ENCODE measurements at places on chromosomes 7 and 10.
A peak's percentile ranks its signal among the peaks of the same experiment; 100 is the strongest.

GRCh38 chr10:12434277-12434676 lies 84.9 kb downstream of the CAMK1D start:
- H3K27ac ChIP-seq = no peak overlapping the region
- H3K4me1 ChIP-seq = peaks cover 18% of the 10 kb centered on the region
- no peaks in the 10 kb centered on the region for H3K36me3 ChIP-seq

DNA sequence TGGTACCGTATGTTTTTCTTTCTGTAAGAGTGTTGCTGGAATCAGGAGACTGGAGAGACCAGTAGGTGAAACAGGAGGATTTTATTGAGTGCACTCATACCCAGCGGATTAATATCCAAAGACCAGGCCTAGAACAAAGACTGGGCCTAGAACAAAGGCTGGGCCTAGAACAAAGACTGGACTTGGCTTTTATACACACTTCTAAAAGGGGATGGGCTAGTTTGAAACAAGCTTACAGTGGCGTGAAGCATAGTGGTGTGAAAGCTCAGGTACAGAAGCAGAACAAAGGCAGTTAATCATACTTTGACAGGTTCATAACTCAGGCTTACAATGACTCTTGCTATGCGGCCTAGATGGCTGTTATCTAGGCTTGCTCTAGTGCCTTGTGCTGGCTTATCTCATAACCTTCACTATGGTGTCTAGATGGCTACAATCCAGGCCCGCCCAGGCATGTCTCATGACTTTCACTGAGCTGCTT lies 67.7 kb downstream of the TRIM24 start:
- no peaks in the 10 kb centered on the region for H3K4me1 ChIP-seq
- H3K27ac ChIP-seq = peak overlapping the region; percentile 57
- H3K36me3 ChIP-seq = peaks cover 20% of the 10 kb centered on the region

DNA sequence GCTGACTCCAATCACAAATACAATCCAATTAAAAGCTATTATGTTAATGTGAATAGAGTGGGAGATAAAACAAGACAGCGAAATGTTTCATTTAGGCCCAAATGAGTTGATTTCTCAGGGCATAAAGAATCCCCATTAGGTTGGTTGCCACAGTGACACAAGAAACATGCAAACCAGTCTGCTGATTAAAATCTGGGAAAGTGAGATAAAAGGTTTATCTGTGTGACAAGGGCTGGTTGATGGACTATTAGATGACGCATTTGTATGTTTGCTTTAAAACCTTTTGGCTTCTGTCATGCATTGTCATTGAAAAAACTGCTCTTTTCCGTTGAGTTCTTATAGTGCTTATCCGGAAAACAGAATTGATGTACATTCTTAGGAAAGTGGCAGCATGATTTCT lies 658.2 kb downstream of the GATA3 start:
- no peak for DNase-seq
- no peak overlapping the region for H3K27ac ChIP-seq
- H3K27me3 ChIP-seq = no peaks in the 10 kb centered on the region
- H3K4me3 ChIP-seq = no peak overlapping the region
- no peaks in the 10 kb centered on the region for H3K36me3 ChIP-seq

DNA sequence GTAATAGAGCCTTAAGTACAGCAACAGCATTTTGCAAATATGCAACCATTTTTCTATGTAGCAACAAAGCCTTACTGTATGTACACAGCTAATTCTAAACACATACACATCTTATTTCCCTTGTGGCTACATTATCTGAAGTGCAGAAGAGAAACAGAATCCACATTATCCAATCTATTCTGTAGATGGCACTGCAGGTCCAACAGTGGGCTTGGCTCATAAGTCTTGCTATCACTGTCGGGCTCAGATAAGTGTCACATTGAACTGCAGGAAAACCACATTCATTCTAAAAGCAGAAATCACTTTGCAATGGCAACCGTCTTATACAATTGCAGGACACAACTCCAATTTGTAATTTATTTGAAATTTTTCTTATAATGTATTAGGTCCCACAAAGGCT lies 109.8 kb upstream of the NOBOX start:
- H3K4me1 ChIP-seq = peaks cover 20% of the 10 kb centered on the region
- no peaks in the 10 kb centered on the region for H3K27me3 ChIP-seq
- H3K4me3 ChIP-seq = no peak overlapping the region
- no peaks in the 10 kb centered on the region for H3K36me3 ChIP-seq
- no peak overlapping the region for H3K27ac ChIP-seq
- DNase-seq = no peak

GRCh38 chr10:88182601-88182930 lies 319.1 kb downstream of the PTEN start:
- H3K36me3 ChIP-seq = peaks cover under 1% of the 10 kb centered on the region
- H3K27me3 ChIP-seq = no peaks in the 10 kb centered on the region
- H3K4me1 ChIP-seq = no peaks in the 10 kb centered on the region
- no peak for DNase-seq
- no peak overlapping the region for H3K4me3 ChIP-seq

DNA sequence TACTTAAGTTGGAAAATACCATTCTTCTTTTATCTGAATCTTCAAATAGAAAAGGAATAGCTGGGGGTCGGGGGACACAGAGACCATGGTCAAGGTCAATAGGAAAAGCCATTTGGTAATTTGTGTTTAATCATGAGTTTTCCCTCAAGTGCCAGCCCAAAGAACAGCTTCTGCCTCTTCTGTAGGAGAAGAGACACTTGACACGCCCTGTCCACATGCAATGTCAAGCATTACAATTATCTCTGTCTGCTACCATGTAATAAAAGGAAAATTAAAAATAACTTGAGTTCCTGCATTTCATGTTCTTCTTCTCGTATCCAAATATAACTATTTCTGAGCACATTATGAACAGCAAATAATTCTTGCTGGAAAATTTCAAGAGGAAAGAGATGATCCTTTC lies 241.7 kb downstream of the IPMK start:
- DNase-seq = no peak
- peaks cover 6% of the 10 kb centered on the region for H3K36me3 ChIP-seq
- H3K4me3 ChIP-seq = no peak overlapping the region
- H3K4me1 ChIP-seq = no peaks in the 10 kb centered on the region
- H3K27me3 ChIP-seq = no peaks in the 10 kb centered on the region

- no peaks in the 10 kb centered on the region for H3K27me3 ChIP-seq
- no peaks in the 10 kb centered on the region for H3K36me3 ChIP-seq
- H3K4me1 ChIP-seq = no peaks in the 10 kb centered on the region
Observed at GRCh38 chr10:87000491-87000890, 19.6 kb upstream of the FAM25A start.

DNA sequence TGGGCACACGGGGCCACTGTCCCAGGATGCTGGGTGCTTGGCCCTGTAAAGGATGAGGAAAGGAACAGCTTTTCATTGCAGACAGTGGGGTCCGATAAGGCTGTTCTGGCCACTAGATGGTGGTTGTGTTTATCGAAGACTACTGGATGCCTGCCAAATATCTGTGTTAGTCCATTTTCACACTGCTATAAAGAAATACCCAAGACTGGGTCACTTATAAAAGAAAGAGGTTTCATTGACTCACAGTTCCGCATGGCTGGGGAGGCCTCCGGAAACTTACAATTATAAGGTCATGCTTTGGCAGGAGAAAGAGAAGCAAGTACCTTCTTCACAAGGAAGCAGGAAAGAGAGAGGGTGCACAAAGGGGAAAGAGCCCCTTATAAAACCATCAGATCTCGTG lies 32.2 kb upstream of the GARS1 start:
- H3K4me1 ChIP-seq = peaks cover 7% of the 10 kb centered on the region
- H3K36me3 ChIP-seq = no peaks in the 10 kb centered on the region
- H3K27me3 ChIP-seq = no peaks in the 10 kb centered on the region
- no peak for DNase-seq

DNA sequence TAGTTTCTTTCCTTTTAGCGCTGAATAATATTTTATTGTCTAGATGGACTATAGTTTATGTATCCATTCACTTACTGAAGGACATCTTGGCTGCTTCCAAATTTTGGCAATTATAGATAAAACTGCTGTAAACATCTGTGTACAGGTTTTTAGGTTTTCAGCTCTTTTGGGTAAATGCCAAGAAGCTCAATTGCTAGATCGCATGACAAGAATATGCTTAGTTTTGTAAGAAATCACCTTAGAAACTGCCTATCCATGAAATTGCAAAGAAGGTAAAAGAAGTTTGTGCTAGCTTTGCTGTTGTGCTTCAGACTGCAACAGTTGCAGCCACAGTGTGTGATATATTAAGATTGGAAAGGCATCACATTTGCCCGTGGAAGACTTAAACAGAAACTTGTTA lies 103.2 kb upstream of the TNS3 start:
- H3K4me1 ChIP-seq = no peaks in the 10 kb centered on the region
- no peak overlapping the region for H3K27ac ChIP-seq
- H3K4me3 ChIP-seq = no peak overlapping the region

DNA sequence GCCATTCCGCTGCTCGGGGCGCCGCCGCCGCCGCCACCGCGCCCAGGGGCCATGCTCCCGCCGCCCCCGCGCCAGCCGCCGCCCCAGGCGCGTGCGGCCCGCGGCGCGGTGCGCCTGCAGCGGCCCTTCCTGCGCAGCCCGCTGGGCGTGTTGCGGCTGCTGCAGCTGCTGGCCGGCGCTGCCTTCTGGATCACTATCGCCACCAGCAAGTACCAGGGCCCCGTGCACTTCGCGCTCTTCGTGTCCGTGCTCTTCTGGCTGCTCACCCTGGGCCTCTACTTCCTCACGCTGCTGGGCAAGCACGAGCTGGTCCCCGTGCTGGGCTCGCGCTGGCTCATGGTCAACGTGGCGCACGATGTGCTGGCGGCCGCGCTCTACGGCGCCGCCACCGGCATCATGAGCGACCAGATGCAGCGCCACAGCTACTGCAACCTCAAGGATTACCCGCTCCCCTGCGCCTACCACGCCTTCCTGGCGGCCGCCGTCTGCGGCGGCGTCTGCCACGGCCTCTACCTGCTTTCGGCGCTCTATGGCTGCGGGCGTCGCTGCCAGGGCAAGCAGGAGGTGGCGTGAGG lies 383 bp downstream of the MARVELD1 start:
- H3K4me3 ChIP-seq = peak overlapping the region; percentile 98
- no peaks in the 10 kb centered on the region for H3K36me3 ChIP-seq
- DNase-seq = peak; percentile 73
- peaks cover 16% of the 10 kb centered on the region for H3K27me3 ChIP-seq
- peak overlapping the region; percentile 96 for H3K27ac ChIP-seq
- H3K4me1 ChIP-seq = peaks cover 9% of the 10 kb centered on the region

DNA sequence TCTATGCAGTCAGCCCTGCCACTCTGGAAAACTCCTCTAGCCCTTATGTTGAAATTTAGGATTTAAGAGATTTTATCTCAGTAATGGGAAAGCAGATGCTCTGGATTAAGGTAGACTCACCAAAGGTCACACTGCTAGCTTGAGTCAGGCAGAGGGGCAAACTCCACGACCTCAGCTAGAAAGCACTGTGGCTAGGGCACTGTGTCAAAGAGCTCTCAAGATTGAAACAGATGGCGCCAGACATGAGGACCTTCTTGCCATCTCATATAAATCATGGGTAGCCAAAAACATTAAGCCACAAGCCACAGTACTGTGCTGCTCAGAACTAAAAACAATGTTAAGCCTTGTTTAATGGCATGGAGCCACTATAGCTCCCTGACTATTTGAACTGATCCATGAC lies 188.7 kb downstream of the DNAJC1 start:
- no peaks in the 10 kb centered on the region for H3K36me3 ChIP-seq
- H3K27me3 ChIP-seq = no peaks in the 10 kb centered on the region
- H3K4me3 ChIP-seq = no peak overlapping the region

DNA sequence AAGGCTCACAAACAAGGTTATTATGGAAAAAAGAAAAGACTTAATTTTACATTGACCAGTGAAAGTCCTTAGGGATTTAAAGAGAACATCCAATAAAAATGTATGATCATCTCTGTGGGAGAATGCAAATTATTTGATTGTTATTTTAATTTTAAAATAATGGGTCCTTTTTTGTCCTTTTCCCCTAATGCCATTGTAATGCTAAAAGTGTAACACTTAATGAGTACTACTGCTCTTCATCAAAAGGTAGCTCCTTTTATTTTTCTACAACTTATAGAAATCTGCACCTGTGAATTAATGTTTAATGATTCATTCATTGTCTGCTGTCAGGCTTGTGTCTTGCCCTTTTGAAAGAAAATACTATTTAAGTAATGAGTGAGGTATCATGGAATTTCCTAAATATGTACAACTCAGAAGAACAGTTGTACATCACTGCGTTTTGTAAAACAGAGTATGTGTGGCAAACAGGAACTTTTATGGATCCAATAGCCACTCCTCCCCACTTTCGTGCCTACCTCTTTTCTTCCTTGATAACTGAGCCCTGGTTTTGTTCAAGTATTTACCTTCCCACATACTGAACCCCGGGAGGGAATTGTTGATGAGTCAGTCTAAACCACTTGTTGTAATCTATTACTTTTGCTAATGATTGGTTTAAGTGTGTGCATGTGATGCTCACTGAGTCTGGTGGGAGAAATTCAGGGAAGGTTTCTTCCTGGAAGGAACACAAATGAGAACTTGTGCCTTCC lies 19.9 kb upstream of the TRUB1 start:
- H3K36me3 ChIP-seq = no peaks in the 10 kb centered on the region
- no peak overlapping the region for H3K4me3 ChIP-seq
- H3K27me3 ChIP-seq = no peaks in the 10 kb centered on the region
- H3K4me1 ChIP-seq = peaks cover 10% of the 10 kb centered on the region
- DNase-seq = no peak

- no peak overlapping the region for H3K27ac ChIP-seq
- H3K36me3 ChIP-seq = no peaks in the 10 kb centered on the region
- H3K27me3 ChIP-seq = peaks cover 11% of the 10 kb centered on the region
- DNase-seq = no peak
- no peak overlapping the region for H3K4me3 ChIP-seq
Observed at GRCh38 chr10:103620352-103620740, 126.8 kb downstream of the NEURL1 start.

GRCh38 chr7:130268463-130269317 lies 2.0 kb downstream of the CPA2 start:
- no peaks in the 10 kb centered on the region for H3K36me3 ChIP-seq
- H3K4me3 ChIP-seq = no peak overlapping the region
- DNase-seq = no peak
- no peak overlapping the region for H3K27ac ChIP-seq

GRCh38 chr7:21365866-21366624 lies 61.8 kb upstream of the SP4 start:
- H3K27ac ChIP-seq = no peak overlapping the region
- DNase-seq = no peak
- no peaks in the 10 kb centered on the region for H3K27me3 ChIP-seq
- H3K4me3 ChIP-seq = no peak overlapping the region

DNA sequence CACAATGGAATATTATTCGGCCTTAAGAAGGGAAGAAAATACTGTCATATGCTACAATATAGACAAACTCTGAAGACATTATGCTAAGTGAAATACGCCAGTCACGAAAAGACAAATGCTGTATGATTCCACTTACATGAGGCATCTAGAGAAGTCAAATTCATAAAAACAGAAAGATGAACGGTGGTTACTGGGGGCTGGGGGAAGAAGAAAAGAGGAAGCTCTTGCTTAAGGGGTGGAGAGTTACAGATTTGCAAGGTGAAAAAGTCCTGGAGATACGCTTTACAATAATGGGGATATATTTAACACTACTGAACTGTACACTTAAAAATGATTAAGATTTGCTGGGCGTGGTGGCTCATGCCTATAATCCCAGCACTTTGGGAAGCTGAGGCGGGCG lies 49.0 kb downstream of the PSMC2 start:
- no peaks in the 10 kb centered on the region for H3K36me3 ChIP-seq
- H3K27me3 ChIP-seq = no peaks in the 10 kb centered on the region
- no peak overlapping the region for H3K27ac ChIP-seq
- no peaks in the 10 kb centered on the region for H3K4me1 ChIP-seq

GRCh38 chr10:13745271-13745670 lies 158.5 kb downstream of the PRPF18 start:
- no peaks in the 10 kb centered on the region for H3K36me3 ChIP-seq
- peak overlapping the region; percentile 29 for H3K27ac ChIP-seq
- H3K4me3 ChIP-seq = no peak overlapping the region
- no peak for DNase-seq

- H3K4me1 ChIP-seq = peaks cover 29% of the 10 kb centered on the region
- H3K27ac ChIP-seq = peak overlapping the region; percentile 94
- peaks cover 4% of the 10 kb centered on the region for H3K27me3 ChIP-seq
- peak; percentile 77 for DNase-seq
Observed at GRCh38 chr10:3500408-3500856, 284.6 kb downstream of the KLF6 start.
